ENCODE measurements at places on chromosomes 4 and X.
A peak's percentile ranks its signal among the peaks of the same experiment; 100 is the strongest.

DNA sequence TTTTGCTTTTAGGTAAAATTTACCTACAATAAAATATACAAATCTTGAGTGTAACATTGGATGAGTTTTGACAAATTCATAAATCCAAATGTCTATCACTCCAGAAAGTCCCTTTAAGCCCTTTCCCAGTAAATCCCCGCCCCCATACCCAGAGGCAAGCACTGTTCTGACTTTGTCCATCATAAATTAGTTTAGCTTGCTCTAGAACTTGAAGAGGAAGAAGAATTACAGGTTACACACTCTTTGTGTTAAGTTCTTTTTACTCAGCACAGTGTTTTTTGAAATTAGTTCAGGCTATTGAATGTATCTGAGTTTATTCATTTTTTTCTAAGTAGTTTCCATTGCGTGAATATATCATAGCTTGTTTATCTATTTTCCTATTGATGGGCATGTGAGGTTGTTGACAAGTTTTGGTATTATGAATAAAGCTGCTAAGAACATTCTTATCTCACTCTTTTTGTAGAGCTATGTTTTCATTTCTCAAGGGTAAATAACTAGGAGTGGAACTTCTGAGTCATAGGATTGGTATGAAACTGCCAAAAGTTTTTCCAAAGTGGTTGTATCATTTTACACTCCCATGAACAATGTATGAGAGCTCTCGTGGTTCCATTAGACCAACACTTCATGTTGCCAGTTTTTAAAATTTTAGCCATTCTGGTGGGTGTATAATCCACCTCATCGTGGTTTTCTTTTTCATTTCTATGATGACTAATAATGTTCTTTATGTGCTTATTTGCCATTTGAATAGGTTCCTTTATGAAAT is 22.4 kb upstream of the HPSE start:
- DNase-seq, result peak; percentile 82

GRCh38 chr4:149166365-149166764 is 649.3 kb downstream of the IQCM start:
- no peak for DNase-seq

DNA sequence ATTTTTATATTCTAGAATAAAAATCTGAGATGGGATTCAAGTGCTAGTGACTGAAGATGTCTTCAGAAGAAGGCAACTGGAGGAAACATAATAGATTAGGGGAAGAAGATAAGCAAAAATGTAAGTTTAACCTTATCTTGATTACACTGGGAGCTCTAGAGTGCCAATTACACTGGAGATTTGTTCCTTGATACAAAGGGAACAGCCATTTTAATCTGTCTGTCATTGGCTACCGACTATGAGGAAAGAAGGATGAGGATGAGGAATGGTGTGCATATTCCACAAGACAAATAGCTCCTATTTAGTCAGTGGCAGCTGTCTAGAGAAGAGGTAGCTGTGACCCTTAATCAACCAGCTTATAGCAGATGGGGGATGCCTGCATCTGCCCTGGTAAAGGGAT is 1034.5 kb upstream of the IGFBP7 start:
- DNase-seq, result no peak

- peak; percentile 68 for DNase-seq
Measured at GRCh38 chrX:132165651-132166050, 37.8 kb upstream of the FRMD7 start.

DNA sequence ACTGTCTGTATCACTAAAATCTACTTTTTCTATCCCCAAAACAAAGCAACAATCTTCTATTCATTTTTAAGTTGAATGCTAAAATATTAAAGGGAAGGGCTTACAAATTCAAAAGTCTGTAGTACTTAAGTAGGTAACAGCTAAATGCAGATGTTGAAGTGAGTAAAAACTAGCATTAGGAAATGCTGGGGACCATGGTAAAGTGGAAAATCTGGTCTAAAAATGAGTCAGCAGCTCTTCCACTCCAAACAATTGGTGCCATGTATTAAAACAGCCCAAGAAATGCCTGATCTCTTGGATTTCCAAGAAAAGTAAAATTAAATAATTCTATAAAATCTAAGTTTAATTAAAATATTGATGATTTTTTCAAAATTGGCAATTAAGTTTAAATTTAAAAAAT is 73.3 kb upstream of the PPP3CA start:
- peak; percentile 27 for DNase-seq

GRCh38 chr4:186685767-186686183 is 37.9 kb downstream of the FAT1 start:
- DNase-seq, result peak; percentile 72

DNA sequence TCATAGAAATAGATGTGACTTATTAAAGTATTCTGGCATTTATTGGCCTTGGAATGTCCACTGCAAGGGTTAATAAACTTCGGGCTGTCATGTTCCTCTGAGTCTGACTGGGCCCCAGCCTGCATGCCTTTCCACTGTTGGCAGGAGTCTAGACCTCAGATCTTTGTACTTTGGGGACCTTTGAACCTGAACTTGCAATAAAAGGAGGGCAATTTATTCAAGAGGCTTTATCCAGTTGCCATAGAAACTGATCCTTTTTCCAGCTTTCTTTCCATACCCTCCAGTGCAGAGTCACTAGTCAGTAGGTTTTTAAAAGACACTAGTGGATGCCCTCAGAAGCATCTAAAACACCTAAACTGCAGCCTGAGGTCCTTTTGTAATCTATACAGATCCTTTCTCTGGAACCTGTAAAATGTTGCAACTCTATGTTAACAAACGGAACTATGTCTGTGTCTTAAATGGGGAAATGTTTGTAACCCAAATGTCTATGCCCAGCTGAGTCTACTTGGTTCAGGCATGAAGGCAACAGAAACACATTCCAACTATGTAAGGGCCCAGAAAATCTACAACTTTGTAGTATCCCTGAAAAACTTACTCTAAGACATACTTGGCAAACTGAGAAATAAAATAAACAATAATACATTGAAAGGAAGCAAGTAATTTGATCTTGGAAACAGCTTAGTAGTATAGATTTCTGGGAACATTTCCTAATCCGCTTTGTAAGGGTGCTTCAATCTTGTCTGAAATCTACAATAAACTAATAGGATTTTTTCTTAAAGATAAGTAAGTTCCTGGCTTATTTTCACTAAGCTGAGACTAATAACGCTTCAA is 41.5 kb downstream of the SOWAHB start:
- no peak for DNase-seq

- DNase-seq, result peak; percentile 97
Measured at GRCh38 chr4:52051615-52052474, 741 bp downstream of the SPATA18 start.

DNA sequence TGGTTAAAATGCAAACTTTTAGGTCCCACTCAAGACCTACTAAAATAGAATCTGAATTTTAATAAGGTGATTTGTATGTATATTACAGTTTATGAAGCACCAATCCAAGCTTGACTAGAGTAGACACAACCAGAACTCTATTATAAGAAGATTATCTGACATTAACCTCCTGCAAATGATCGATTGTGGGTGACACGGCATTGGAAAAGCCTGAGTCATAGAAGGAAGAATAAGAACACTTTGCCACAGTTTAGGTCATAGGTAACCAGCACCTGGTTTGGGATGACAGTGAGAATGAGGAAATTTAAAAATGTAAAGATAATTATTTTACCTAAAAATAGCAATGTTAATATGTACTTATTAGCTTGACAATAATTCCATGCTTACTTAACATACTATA is 15.2 kb downstream of the PDGFC start:
- DNase-seq, result no peak

DNA sequence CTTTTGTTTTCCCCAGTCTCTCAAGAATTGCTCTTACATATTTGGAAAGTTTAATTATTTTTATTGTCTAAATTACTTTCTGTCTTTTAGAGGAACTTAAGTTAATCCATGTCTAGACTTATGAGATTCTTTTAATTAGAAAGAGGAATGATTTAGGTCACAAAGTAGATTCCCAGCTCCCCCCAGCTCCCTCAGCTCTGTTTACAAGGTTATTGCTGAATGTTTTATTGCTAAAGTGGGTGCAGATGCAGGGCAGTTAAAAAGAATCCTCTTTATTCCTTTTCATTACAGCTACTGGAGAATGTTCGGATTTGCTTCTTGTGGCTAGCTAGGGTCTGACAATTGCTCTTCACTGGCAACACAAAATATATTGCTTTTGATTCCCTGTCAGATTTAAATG is 33.7 kb upstream of the CCKAR start:
- no peak for DNase-seq

DNA sequence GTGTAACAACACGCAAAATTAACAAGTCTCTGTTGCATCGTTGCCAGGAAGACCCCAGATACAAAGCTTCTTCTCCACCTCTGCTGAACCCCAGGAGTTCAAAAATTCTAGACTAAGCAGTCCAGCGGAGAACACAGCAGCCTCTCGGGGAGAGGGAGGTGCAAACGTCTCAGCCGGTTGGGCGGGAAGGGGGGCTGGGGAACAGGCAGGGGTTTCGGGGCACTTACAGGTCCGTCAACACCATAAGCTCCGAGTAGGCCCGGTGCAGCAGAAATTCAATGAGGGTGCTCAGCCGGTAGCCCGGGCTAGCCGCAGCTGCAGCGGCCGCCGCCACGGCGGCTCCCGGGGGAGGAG is 394 bp downstream of the MED14 start:
- no peak for DNase-seq

DNA sequence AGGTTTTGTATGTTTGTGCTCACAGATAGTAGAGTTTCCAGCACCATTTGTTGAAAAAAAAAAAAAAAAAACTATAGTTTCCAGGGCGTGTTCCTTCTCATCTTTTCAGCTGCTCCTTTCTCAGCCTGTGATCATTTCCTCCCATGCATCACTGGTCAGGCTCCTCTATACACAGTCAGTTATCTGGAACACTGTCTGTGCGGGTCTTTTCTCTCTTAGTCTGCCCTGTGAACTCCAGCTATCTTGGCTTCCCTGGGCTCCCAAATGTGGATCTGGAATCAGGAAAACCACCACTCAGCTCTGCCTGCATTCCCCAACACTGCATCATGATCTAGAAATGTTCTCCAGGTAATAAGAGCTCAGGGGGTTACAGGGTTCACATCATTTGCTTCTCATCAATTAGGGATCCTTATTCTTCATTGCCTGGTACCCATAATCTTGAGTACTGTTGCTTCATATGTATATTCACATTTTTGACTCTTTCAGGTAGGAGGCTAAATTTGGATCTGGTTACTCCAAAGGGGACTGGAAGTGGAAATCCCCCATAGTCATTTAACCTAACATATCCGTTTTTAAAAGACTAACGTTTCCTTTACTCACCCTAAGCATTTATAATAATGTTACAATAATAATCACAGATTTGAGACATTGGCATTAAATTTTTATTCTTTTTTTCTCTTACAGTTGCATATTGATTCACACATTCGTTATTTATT is 221.8 kb upstream of the KLF3 start:
- DNase-seq, result no peak

GRCh38 chr4:54165438-54165837 is 63.7 kb upstream of the PDGFRA start:
- peak; percentile 75 for DNase-seq

DNA sequence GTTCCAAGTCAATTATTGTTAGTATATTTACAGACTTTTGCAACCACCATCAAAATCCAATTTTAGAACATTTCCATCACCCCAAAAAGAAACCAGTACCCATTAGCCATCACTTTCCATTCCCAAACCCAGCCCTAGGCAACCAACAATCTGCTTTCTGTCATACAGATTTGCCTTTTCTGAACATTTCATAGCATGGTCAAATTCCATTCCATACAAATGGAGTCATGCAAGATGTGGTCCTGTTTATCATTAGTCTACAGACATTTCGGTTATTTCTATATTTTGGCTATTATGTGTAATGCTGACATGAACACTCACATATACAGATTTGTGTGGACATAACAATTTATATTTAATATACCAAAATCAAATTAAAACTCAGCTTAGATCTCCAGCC is 508.7 kb downstream of the ZNF674 start:
- no peak for DNase-seq

DNA sequence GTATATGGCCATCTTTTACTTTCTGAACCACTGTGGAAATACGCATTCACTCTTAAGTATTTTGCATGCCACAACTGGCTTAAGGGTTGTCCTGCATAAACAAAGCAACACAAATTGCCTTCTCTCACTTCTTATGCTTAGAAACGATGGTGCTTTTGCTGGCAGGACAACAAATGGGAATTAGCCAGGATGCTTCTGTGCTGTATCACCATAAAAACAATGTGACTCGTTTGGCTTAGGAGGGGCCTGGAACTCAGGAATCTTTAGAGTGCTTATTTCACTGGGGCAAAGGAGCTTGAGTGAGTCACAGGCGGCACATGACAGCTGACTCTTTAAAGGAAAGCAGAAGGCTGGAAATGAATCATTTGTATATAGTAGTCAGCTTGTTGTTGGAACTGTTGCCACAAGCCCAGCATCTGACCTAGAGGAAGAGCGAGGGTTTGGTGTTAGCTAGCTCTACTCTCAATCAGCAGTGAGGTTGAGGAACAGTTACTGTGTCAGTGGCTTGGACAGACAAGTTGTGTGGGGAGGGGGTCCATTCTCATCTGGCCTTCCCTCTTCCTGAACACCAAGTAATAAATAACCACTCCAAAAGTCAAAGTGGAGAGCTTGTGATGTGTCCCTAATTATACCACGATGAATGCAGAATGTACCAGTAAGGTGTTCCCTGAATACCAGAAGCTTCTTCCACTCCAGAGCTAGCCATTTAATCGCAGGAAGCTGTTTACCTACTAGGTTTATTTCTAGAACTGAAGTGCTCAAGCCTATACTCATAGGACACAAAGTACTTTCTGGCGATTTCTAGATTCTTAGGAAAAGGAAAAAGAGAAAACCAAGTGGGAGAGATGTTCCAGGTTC is 293.1 kb downstream of the CAMK2D start:
- peak; percentile 100 for DNase-seq

DNA sequence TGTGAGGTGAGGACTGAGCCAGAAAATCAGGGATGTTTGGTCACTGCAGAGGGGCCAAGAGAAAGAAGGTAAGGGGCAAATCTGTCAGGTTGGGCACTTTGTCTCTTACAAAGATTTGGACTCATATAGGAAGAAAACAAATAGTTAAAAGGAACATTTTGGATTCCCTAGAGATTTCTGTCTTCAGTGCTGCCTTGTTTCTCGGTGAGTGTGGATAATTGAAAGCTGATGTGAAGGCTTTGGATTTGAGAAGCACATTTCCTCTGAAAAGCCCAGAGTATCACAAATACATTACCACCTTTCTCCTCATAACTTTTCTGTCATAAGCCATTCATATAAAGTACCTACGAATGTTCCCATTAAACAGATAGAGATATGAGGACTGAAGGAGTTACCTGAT is 107.5 kb downstream of the ATG4A start:
- DNase-seq, result no peak
